AG20443 (cell line): ENCODE measurements at places on chromosomes 3 and 15.

- peak; percentile 85 for DNase-seq
These were observed 89.3 kb downstream of the SLCO3A1 start for GRCh38 chr15:91942720-91943394.

DNA sequence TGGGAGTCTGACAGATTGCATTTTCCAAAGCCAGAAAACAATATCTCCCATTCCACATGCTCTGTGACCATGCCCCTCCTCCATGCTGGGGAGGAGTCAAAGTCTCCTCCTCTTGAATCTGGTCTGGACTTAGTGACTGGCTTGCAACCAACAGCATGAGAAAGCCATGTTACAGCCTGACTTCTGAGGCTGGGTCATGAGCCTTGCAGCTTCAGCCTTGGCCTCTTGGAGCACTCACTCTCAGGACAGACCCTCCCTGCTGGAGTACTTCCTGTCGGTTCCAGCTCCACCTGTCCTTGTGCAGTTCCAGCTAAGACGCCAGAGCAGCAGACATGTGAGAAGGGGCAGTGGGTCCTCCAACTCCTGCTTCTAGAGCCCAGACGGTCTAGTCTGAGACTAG is 49.7 kb upstream of the RBSN start:
- DNase-seq = peak; percentile 24

- DNase-seq = peak; percentile 20
These were observed 24.9 kb downstream of the DUOX2 start for GRCh38 chr15:45088801-45089711.

GRCh38 chr3:62277450-62277849 is 95.9 kb downstream of the FEZF2 start:
- no peak for DNase-seq
